ENCODE measurements at places on chromosomes 7 and 10. TPM values are rescaled to one million over a fixed set of nuclear protein-coding genes. Genes with fewer than 3 reads are reported as not detected.

The OPN1SW gene
- total RNA-seq = 1.1 TPM

The MMD2 gene
- total RNA-seq = not detected

The TRPV6 gene
- total RNA-seq = not detected

The LEP gene
- total RNA-seq = not detected

The TRIM50 gene
- total RNA-seq = not detected

The SFMBT2 gene
- 2.7 TPM for total RNA-seq

The ARMC3 gene
- total RNA-seq = not detected

The ZNF138 gene
- 2.8 TPM for total RNA-seq

The AFAP1L2 gene
- total RNA-seq = 6.9 TPM

The MYL10 gene
- total RNA-seq = not detected

The FOXI2 gene
- not detected for total RNA-seq

The CLDN3 gene
- 2.6 TPM for total RNA-seq

The EPDR1 gene
- total RNA-seq = 2.8 TPM

The CYP3A5 gene
- not detected for total RNA-seq

The UTF1 gene
- total RNA-seq = not detected

The NFE2L3 gene
- total RNA-seq = 70.6 TPM

The RELN gene
- 899 TPM for total RNA-seq

The MEIG1 gene
- total RNA-seq = not detected

The MBL2 gene
- total RNA-seq = not detected

The ARMH3 gene
- 11.1 TPM for total RNA-seq

The TYW1B gene
- total RNA-seq = 0.97 TPM

The FAM20C gene
- 8.2 TPM for total RNA-seq

The APBB1IP gene
- total RNA-seq = 0.06 TPM

The KNDC1 gene
- total RNA-seq = under 0.01 TPM

The STX1A gene
- total RNA-seq = 13.2 TPM

The ACHE gene
- 11.3 TPM for total RNA-seq

The SFRP5 gene
- not detected for total RNA-seq

The ARID5B gene
- 5.5 TPM for total RNA-seq

The POLR2J2 gene
- total RNA-seq = 0.97 TPM

The DYNC1I1 gene
- total RNA-seq = 31.3 TPM

The ATP5F1C gene
- 238 TPM for total RNA-seq

The RAPGEF5 gene
- 98.1 TPM for total RNA-seq

The RFC2 gene
- 25.0 TPM for total RNA-seq

The MKI67 gene
- total RNA-seq = 23.2 TPM

The NXPH1 gene
- not detected for total RNA-seq

The STEAP1 gene
- total RNA-seq = 7.4 TPM

The INTS15 gene
- total RNA-seq = 7.8 TPM

The OR2A1 gene
- total RNA-seq = not detected

The IFIT1B gene
- not detected for total RNA-seq

The RNF32 gene
- 0.25 TPM for total RNA-seq

The CYP17A1 gene
- not detected for total RNA-seq

The ZNF365 gene
- total RNA-seq = 0.25 TPM

Measured in bladder microvascular endothelial cell (primary cell).